Left renal pelvis (tissue), 4 donors: ENCODE measurements at places on chromosomes 12 and 14. TPM values are rescaled to one million over a fixed set of nuclear protein-coding genes. Genes with fewer than 3 reads are reported as not detected.

GRCh38 chr12:24839268-24839791 lies 109.6 kb downstream of the BCAT1 start:
- DNase-seq, result no peak

DNA sequence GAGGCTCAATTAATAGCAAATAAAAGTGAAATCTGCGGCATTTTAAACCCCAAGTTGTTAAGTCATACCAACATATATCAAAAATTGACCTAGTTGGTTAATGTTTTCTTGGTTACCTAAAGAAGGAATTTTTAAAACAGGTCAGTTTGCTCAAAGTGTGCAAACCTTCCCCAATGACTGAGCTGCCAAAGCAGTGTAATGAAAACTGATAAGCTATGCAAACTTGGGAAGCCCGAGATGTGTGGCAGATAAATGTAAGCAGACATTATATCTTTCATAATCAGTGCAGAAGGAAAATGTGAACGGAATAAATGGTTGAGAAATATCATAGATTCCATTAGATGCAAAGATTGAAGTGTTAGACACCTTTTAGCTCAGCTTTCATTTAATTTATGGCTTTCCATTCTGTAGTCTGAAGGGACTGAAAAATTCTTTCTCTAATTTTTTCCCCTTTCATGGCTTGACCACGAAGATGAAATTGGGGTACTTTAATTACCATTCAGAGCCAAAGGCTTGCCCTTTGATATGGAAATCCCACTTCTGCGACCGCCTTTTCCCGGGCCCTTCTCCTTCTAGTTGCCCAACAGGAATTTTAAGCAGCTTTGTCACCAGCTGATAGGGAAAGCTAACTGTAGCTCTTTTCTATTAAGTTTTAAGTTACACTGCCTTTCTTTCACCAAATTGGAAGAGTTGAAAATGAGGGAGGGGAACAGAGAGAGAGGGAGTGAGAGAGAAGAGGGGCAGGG lies 306.6 kb upstream of the SOX5 start:
- DNase-seq, result no peak

- DNase-seq, result no peak
Measured at GRCh38 chr12:132143336-132144071, 615 bp downstream of the DDX51 start.

GRCh38 chr12:107774349-107775029 lies at the start of gene ASCL4:
Gene ASCL4 (plus strand): TSS chr12:107774704. CDS start chr12:107775219, 515 bp downstream.
- no peak for DNase-seq

DNA sequence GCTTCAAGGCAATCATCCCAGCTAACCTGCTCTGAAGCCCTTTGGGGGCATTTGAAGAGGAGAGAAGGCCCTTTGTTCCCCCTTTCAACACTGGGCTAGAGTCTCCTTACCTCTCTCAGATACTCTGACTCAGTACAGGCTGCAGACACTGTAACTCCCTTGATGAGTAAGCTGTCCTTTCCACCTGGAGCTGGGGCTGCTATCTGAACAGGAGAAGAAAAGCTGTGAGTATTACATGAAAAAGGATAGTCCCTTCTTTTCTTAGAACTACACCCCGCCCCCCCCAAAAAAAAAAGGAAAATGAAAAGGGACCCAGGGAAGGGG lies 186.6 kb upstream of the PLEKHG7 start:
- no peak for DNase-seq

- DNase-seq, result no peak
Measured at GRCh38 chr14:64117671-64118402, 176.3 kb downstream of the ESR2 start.

- no peak for DNase-seq
Measured at GRCh38 chr14:33657476-33657875, 293.4 kb downstream of the EGLN3 start.

- no peak for DNase-seq
Measured at GRCh38 chr14:33794791-33795305, 156.0 kb downstream of the EGLN3 start.

DNA sequence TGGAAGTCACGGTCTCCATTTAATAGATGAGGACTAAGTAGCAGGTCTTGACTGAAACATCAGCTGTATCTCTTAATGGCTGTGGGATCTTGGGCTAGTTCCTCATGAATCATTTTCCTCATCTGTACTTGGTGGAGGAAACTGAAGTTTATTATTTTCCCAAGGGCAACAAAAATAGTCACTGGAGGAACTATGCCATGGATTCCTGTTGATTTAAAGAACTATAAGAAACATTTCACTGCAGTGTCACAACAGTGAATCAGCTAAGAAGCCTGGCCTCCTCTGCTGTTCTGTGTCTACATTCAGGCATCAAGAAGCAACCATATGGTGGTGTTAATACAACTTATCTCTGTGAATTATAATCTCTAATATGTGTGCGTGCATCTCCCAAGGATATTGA lies 200.5 kb downstream of the STXBP6 start:
- DNase-seq, result no peak

Gene OR6C76
- polyA plus RNA-seq, result not detected

Gene PTPRO
- polyA plus RNA-seq, result 181 TPM
